Astrocyte (in vitro differentiated cells and primary cell): ENCODE measurements at places on chromosomes 6 and 20.

DNA sequence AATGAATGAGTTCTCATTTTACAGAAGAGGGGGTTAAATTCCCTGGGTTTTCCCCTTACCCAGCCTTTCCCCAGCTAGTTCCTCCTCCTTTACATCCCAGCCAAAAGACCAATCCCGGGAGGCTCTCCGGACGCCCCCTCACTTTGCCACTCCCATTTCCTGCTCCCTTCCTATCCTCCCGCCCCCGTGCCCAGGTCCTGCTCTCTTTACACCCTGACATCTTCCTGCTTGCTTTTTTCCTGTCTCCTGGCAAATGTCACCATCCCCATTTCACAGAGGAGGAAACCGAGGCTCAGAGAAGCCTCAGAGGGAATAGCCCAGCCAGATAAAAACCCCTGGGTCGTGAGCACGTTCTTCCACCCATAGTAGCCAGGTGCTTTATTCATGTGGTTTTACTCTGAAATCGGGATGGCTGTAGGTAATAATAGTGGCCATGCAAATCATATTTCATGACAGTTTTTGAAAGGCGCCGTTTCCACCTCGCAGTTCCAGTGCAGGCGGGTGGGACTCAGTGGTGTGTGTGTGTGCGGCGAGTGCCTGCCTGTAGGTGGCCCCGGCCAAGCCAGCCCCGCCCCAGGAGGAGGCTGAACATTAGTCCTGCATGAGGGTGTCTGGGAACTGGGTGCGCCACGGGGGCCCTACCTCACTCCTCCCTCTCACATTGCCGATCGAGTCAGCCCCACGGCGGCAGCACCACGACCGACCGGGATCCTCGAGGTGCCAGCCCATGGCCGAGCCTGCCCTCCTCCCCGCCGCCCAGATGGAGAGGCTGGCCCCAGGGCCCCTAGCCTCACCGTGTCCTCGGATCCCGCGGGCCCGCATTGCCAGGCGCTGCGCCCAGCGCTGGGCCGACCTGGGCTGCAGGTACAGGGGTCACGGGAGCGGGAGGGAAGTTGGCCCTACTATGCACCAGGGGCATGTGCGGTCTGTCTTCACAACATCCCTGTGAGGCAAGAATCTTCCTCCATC is at the start of gene ARHGAP40:
ARHGAP40 (plus strand) TSS at position 594 of the 969 bp plus-strand sequence.
- DNase-seq: peak; percentile 29

- no peak for DNase-seq
These were observed 33.8 kb upstream of the ZFAND3 start for GRCh38 chr6:37785663-37786270.

GRCh38 chr6:34697904-34698559 is 1.5 kb upstream of the ILRUN start:
- DNase-seq: no peak

DNA sequence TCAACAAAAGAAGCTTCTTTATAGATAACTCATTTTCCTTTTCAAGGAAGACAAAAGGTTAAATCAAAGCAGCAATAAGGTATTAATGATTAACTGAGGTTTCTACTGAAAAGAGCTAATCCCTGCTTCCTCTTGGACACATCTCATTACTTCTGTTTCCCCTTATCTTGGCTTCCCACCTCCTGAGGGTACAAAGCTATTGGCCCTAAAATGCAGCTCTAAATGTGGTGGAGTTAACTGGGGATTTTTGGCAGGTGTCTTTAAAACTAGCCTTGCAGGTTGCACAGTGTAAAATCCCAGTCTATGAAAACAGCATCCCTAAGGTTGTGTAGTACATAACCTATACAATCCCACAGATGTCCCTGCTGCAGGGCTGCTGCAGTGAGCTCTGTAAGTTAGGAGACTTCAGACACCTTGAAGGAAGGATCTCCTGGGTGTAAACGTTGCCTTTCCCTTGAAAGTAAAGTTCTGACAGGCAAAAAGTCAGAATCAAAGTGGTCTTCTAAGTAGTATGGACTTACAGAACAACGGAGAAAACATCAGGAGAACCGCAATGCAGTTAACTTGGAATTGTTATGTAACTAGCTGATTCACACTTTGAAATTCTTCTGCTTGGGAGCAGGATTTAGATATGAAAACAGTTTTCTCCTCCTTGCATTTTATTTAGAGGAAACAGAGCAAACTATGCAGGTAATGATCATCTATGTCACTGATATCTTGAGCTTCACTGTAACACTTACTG is 71.7 kb upstream of the TRAF3IP2 start:
- no peak for DNase-seq

DNA sequence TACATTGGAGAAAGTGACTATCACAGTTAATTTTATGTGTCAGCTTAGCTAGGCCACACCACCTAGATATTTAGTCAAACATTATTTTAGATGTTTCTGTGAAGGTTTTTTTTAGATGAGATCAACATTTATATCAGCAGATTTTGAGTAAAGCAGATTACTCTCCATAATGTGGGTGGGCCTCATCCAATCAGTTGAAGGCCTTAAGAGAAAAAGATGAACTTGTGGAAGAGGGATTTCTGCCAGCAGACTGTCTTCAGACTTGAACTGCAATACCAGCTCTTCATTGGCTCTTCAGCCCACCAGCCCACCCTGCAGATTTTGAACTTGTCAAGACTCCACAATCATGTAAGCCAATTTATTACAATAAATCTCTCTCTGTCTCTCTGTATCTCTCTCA is 25.1 kb upstream of the FBXO30 start:
- no peak for DNase-seq

DNA sequence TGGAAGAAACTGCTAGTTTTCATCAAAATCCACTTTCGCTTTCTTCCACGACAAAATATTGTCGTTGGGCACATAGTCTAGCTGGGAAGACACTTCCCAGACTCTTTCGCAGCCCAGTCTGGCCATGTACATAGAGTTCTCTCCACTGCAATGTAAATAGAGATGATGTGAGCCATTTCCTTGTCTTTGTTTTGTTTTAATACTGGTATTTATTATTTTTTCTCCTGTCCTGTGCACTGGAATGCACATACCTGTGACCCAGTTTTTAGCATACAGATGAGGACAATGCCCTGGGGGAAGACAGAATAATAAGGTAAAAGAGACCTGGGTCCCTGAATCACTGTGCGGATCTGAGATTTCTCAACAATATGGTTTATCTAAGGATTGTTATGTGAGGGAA is 149.5 kb upstream of the BMP5 start:
- no peak for DNase-seq

DNA sequence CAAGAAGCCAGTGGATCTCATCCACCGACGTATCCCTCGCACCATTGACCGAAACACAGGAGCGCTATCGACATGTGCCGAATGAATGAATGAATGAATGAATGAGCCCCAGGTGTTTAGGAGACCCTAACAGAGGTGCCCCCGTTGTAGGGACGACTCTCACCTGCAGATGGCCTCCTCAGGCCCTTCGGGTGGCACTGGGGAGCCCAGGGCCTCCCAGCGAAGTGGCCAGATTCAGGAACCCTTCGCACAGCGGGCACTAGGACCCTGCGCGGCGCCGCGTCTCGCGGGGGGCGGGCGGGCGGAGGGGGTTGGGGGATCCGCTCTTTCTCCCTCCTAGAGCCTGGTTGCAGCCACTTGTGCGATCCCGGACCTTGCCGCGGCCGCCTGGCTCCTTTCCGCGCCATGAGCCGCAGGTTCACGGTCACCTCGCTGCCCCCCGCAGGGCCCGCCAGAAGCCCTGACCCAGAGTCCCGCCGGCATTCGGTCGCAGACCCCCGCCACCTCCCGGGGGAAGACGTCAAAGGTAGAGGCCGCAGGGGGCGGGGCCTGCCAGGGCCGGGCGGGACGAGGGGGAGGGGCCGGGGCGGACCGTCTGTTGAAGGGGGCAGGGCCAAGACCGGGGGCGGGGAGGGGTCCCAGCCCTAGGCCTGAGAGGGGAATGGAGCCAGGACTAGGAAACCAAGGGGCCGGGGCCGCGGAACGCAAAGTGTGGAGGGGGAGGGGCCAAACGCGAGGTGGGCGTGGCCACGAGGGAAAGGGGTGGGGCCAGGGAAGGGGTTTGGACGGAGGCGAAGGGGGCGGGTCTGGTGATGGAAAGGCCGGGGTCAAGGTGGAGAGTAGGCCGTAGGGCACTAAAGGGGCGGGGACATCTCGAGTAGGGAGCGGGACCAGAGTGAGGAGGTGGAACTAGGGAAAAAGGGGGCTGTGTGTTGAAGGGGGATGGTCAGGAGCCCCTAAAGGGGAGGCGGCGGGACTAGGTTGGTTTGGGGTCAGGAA is 7.4 kb upstream of the SLC12A5 start:
- no peak for DNase-seq

GRCh38 chr6:45801471-45802289 is 214.0 kb downstream of the CLIC5 start:
- peak; percentile 31 for DNase-seq

DNA sequence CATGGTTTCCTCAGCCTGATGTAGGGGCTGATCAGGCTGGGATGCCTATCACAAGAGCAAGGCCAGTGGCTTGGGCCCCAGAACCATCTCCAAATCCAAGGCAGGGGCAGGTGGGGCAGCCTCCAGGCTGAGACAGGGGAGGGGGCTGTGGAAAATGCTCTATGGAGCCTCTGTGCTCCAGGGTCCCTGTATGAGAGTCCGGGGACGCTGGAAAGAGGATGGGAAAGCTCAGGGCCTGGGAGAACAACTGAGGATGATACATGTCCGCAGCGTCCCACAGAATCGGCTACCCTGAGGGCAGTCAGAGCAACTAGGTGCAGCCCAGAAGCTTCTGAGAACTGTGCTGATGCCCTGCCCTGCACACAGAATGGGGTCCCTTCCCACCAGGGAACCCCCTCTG is 43.4 kb downstream of the CPXM1 start:
- DNase-seq: no peak

DNA sequence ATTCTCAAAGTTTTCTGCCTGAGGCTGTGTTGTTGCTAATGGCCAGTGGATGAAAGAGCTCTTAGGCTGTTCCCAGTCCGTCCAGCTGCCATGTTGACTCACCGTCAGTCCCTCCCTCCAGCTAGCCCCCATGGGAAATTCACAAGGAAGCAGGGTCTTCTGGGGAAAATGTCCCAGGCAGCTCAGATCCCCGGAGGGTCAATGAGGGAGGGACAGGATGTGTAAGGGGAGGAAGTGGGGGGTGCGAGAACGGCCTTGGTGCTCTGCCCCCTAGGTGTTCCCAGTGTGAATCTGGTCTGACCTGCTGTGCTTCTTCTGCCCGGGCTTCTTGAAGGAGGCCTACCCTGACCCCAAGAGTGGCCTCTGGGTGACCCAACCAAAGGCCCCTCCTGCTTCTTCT is 65.9 kb downstream of the CEBPB start:
- DNase-seq: no peak

- DNase-seq: no peak
These were observed 269.3 kb downstream of the ZFAND3 start for GRCh38 chr6:38088829-38089228.

- DNase-seq: no peak
These were observed 76.0 kb downstream of the THBS2 start for GRCh38 chr6:169177516-169178166.

DNA sequence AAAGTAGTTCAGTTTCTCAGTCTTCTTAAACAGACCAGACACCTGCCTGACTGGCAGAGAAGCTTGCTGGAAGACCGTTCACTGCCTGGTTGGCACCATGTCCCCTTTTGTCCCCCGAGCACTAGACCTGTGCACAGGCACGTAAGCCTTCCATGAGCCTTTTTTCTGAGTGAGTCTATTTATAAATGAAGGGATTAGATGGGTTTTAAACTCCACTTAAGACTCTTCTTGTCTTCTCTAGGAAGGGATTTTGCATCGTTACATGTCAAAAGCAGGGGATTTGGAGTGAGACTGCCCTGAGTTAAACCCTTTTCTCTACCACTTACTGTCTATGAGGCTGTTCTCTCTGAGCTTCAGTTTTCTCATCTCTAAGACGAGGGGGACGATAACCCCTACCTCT is 37.6 kb downstream of the STK35 start:
- DNase-seq: no peak

- DNase-seq: no peak
These were observed 81.2 kb upstream of the CCN6 start for GRCh38 chr6:111972745-111973117.

- no peak for DNase-seq
These were observed 50.4 kb downstream of the APCDD1L start for GRCh38 chr20:58464838-58465237.

DNA sequence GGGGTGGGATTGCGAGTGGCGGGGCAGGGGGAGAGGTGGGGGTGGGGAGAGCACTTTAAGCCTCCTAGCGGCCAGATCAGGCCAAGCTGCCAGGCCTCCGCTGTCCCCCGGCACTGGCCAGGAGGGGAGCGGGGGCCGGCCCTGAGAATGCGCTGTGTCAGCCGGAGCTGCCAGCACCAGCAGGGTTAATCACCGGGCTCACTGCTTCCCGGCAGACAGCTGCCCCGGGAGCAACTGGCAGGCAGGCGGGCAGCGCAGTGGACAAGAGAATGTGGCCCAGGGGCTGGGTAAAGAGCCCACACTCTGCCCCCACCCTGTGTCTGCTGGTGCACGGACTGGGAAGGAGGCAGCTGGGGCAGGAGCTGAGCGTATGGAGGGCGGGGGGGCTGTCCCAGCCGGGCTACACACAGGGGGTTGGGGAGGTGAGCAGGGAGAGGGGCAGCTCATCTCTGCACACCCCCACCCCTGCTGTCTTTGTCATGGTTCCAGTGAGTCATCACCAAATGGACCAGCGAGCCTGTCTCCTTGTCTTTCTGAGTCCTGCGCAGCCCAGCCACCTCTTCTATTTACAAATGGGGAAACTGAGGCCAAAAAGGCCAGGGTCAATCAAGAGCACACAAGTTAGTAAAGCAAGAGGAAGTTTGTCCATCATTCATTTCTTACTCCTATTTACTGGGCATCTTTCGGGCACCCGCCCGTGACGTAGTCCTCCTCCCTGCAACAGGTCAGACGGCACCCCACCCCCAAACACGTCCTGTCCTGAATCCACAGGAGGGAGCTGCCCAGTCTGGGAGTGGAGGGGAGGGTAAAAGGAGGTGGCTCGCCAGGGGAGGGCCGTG is 2.1 kb upstream of the LAMA5 start:
- no peak for DNase-seq

- peak; percentile 47 for DNase-seq
These were observed at the start of gene ENPP1 for GRCh38 chr6:131807644-131808459. Gene ENPP1, plus strand, starts transcription at chr6:131808020. Its CDS starts 16 bp downstream, at chr6:131808036.

DNA sequence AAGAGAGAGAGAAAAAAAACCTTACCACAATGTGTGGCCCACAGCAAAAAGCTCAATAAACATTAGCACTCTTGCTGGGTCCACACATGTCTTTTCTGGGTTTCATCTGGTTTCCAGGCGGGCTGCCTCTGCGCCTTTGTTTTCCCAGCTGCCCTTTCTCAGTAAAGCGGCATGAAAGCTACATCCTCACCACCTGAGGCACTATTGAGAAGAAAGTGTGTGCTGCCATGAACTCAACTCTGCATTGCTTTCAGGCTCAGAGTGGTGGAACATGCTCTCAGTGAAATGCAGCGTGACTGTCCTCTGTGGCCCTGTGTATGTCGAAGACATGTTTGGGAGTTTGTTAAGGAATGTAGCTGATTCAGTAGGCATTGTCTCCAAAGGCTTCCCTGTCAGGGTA is 102.3 kb downstream of the LYRM2 start:
- DNase-seq: no peak

DNA sequence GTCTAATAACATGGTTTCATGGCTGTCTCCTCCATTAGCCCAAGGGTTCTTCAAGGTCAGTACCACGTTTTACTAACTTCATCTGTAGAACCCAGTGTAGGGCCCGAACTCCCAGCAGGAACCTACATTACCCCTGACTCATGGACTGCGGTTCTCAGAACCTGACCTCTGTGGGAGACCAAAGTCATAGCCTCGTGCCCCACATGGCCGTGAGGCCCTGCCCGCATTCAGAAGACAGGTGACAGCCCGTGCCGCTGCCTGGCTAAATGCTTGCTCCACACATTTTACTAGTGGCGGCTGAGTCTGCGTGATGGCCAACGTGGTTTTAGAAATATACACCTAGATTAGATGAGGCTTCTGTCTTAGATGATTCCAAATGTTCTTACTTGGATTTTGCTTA is 94.9 kb downstream of the CDH4 start:
- no peak for DNase-seq
